ENCODE measurements at places on chromosomes 7 and 10. TPM values are rescaled to one million over a fixed set of nuclear protein-coding genes. Genes with fewer than 3 reads are reported as not detected.

The MKX gene
- total RNA-seq: 1.8 TPM

The SIRT1 gene
- 25.8 TPM for total RNA-seq

The TLL2 gene
- total RNA-seq: 1.2 TPM

The NPY gene
- 10.5 TPM for total RNA-seq

The MINPP1 gene
- 20.8 TPM for total RNA-seq

The RET gene
- total RNA-seq: 4.4 TPM

The CDC14C gene
- not detected for total RNA-seq

The ZNF789 gene
- 32.8 TPM for total RNA-seq

The NKX2-3 gene
- total RNA-seq: not detected

The MBLAC1 gene
- 2.4 TPM for total RNA-seq

The OAT gene
- total RNA-seq: 73.3 TPM

The CPED1 gene
- total RNA-seq: 6.0 TPM

The SMKR1 gene
- total RNA-seq: 2.2 TPM

The ASB4 gene
- 0.09 TPM for total RNA-seq

The MRC1 gene
- total RNA-seq: 5.5 TPM

The PNLIPRP1 gene
- not detected for total RNA-seq

The MRLN gene
- total RNA-seq: 12.2 TPM

The CABCOCO1 gene
- 2.0 TPM for total RNA-seq

The CLDN12 gene
- total RNA-seq: 60.4 TPM

The PAX4 gene
- not detected for total RNA-seq

The GIMAP7 gene
- total RNA-seq: 1.8 TPM

The KIF5B gene
- 97.5 TPM for total RNA-seq

The CCDC126 gene
- 27.4 TPM for total RNA-seq

The TMEM270 gene
- total RNA-seq: not detected

The SAMD9L gene
- total RNA-seq: 2.4 TPM

The ABLIM1 gene
- 112 TPM for total RNA-seq

The NKX1-2 gene
- 0.54 TPM for total RNA-seq

The CHST12 gene
- total RNA-seq: 5.4 TPM

The ARHGEF35 gene
- 1.2 TPM for total RNA-seq

The OPALIN gene
- not detected for total RNA-seq

The CHAT gene
- 7.4 TPM for total RNA-seq

The SUFU gene
- total RNA-seq: 6.0 TPM

The AOAH gene
- 3.4 TPM for total RNA-seq
